ENCODE measurements at places on chromosomes 6 and 20.

- DNase-seq, result no peak
Observed at GRCh38 chr6:108068618-108069017, 5.9 kb downstream of the OSTM1 start.

DNA sequence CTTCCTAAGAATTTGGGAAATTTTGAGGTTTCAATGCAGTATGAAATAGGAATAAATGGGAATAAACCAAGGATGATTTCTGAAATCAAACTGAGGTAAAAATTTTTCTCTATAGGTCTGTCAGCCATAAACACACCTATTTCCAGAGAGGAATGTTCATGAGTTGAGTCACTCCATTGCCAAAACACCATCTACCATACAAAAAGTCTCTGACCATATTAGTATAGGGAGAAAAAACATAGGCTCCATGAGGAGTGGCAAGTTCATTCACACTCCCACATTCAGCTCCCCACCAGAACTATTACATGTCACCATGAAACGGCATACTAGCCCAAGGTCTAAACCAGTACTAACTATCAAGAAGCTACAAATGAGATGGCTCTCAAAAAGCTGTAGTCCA lies 9.6 kb downstream of the ZNF318 start:
- DNase-seq, result no peak

DNA sequence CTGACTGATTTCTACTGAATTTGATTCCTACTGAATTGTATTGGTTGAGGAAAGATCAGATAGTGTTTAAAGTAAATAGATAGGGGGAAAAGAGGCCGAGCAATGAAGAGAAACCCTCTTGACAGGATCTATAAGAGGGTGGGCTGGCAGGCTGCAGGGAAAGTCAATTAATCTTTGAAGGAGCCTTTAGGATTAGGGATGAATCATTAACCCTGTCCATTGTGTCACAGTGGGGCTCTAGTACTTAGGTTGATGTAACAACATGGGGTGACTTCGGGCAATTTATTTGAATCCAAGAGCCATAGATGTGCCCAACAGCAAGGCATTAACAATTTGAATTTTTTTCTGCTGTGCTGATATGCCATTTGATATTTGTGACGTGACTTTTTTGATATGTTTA lies 7.5 kb downstream of the RFX6 start:
- no peak for DNase-seq

DNA sequence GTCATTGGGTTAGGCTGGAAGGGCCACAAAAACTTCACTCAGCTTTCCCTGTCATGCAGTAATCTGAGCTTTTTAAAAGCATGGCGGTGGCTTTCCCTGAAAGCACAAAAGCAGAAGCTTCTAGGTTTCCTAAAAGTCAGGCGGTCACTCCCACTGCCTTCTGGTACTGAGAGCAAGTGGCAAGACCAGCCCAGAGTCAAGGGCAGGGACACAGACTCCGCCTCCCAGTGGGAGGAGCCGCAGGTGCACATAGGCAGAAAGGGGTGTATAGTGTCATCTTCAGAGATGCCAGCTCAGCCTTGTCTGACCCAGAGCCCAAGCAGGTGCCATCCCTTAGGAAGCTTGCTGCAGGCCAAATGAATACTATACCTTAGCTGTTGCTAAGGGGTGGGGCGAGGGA lies 18.0 kb upstream of the PACSIN1 start:
- DNase-seq, result no peak

GRCh38 chr20:9955646-9956045 lies 79.1 kb upstream of the ANKEF1 start:
- DNase-seq, result no peak

GRCh38 chr6:14055541-14055940 lies 62.0 kb upstream of the CD83 start:
- DNase-seq, result peak; percentile 92

All from COR-L47 (cell line).